ENCODE measurements at places on chromosomes 7 and 10.

DNA sequence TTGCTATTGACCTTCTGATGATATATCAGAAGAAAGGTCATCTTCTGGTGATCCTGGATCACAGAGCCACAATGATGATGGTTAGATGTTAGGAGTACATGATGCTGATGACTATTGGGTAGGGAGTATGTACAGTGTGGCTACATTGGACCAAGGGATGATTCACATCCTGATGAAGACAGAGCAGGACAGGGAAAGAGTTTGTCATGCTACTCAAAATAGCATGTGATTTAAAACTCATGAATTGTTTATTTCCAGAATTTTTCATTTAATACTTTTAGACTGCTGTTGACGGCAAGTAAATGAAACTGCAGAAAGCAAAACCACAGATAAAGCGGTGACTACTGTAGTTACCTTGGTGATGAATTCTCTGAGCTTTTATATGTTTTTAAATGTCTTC is 397.3 kb downstream of the PPP1R3A start:
- DNase-seq = no peak

- no peak for DNase-seq
Measured at GRCh38 chr10:13882119-13882711, 295.4 kb downstream of the PRPF18 start.

DNA sequence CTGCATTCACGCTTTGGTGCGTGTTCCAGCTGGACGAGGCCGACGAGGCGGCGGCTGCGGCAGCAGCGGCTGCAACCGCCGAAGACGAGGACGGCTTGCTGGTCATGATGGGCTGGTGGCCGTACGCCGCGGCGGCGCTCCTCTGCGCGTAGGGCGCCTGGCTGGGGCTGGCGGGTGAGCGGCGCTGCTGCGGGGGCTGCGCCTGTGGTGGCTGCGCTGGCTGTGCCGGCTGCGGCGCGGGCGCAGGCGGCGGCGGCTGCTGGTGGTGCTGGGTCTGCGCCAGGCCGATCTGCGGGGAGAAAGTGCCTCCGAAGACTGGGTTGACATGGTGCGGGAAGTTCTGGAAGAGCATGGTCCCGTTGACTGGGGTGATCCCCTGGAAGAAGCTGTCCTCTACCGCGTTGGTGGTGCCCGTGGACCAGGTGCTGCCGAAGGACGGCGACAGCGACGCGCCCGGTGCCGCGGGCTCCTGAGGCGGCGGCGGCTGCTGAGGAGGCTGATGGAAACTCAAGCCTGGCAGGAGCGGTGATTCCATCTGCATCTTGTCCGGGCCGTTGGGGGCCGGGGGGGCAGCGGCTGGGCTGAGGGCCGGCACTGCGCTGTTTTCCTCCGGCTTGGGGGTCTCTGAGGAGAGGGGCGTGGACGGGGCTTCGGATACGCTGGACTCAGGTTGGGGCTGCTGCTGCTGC is 51.1 kb downstream of the CPEB3 start:
- DNase-seq = no peak

- no peak for DNase-seq
Measured at GRCh38 chr7:15330943-15331342, 230.9 kb downstream of the AGMO start.

DNA sequence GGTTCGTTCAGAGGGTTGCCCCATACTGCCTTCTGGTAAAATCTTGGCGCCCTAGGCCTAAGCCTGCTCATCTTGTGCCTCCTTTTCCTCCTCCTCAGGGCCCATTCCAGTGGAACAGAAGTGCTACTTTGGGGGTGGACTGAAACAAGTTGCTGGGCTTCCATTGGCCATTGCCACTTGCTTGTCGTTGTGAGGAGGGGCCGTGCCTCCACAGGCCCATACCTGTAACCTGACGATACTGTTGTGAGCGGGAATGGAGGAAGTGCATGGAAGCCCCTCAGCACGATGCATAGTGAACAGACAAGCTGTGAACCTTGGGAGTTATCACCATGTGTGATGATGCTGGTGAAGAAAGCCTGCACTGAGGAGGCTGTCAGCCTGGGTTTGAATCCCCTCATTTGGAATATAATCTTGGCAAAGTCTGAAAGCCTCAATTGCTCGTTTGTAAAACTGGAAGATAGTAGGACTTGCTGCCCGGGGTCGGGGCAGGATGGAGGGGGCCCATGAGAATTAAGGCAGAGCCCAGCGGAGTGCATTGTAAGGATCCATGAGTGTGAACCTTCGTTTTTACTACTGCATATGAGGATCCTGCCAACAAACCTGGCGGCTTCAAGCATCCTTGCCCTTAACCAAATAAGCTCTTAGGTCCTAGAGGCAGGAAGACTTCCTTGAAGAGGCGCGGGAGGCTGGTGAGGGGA is 671 bp upstream of the PAPSS2 start:
- no peak for DNase-seq

GRCh38 chr7:80929619-80930018 is 10.8 kb upstream of the SEMA3C start:
- DNase-seq = no peak

DNA sequence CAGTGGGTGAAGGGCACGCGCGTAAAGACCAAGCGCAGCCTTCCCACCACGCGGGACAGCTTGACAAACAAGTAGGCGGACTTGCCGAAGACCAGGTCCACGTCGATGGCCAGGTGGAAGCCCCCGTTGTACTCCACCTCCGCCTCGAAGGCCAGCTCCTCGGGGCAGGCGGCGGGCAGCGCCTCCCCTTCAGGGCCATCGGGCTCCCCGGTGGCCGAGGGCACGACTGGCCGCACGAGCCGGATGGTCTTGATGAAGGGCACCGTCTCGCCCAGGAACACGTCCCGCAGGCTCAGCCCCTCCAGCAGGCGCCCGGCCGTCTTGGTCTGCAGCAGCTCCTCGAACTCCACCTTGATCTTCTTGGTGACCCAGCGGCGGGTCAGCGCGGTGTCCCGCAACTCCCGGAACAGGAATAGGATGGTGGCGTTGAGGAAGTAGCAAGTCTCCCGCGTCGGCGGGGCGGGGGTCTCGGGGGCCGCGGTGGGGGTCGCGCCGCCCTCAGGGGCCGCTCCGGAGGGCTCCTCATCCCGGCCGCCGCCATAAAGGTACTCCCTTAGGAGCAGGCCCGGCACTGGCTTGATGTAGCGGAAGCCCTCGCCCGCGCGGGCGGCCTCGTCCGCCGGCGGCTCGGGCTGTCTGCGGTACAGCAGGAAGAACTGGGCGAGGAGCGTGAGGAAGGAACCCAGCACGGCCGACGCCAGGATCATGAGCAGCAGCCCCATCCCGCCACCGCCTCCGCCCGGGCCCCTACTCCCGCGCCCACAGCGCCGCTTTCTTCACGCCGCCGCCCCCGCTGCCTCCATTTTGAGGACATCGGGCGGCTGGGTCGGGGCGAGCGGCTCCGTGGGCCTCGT is 507 bp downstream of the PDZD8 start:
- no peak for DNase-seq

DNA sequence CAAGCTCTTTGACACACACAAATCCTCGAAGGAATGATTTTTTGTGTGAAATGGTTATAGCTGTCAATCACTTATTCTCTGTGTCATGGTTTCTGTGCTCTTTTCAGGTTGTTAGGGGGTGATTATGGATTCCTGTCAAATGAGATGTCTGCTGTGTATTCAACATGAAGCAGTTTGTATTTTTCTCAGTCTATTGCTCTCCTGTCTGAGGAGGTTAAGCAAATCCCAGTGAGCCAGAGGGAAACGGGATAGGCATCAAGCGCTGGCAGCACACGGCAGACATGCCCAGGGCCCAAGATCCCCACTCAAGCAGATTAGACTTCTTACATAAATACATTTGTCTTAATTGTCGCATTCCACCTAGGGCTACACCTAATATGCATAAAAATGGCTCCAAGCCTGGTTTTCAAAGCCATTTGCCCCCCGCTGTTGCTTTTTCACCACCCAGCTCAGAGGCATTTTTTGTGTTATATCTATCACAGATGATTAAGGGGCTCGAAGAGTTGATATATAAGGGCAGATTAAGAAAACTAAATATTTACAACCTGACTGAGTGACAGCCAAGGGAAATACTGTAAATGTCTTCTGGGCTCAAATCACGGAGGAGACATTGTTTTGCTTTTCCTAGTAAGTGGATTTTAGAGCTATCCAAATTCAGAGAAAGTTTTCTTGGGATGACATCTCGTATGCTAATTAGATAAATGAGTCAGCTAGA is 192.7 kb upstream of the LRGUK start:
- DNase-seq = no peak

GRCh38 chr10:513393-513792 is 176.1 kb downstream of the DIP2C start:
- DNase-seq = no peak

- no peak for DNase-seq
Measured at GRCh38 chr7:85516675-85517074, 329.8 kb upstream of the SEMA3D start.

DNA sequence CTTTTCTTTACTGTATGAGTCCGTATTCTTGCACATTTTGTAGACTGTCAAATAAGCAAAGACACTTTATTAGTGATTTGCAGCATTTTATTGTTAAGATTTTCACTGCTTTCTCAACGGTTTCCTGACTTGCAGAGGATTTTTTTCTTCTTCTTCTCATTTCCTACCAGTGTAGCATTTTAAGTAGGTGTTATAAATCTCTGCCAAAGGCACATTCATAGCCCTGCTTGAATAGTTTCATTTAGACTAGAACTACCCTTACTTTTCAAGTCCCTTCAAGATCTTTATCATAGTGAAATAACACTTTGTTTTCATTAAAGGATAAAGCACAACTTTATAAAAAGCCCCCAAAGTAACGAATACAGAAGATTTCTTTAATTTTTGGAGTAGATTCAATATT is 271.4 kb downstream of the TSPAN12 start:
- DNase-seq = no peak

GRCh38 chr7:157250605-157251228 is 86.1 kb upstream of the DNAJB6 start:
- peak; percentile 24 for DNase-seq

- no peak for DNase-seq
Measured at GRCh38 chr7:17584822-17585221, 286.4 kb downstream of the AHR start.

DNA sequence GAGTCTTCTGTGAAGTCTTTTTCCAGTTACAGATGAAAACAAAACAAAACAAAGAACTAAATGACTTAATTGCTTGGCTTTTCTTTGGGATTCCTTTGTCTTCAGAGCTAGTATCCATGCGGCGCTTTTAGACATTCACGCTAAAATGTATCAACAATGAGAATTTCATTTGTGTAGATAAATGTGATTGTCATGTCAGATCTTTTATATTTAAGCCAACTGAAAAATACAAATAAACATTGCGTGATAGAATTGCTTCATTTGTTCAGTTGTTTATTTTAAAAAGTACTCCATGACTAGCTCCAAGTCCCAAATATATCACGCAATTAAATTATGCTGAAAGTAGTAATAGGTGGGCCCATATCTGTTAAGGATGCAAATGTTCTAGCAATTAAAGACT is 7.9 kb upstream of the ADRB1 start:
- no peak for DNase-seq

DNA sequence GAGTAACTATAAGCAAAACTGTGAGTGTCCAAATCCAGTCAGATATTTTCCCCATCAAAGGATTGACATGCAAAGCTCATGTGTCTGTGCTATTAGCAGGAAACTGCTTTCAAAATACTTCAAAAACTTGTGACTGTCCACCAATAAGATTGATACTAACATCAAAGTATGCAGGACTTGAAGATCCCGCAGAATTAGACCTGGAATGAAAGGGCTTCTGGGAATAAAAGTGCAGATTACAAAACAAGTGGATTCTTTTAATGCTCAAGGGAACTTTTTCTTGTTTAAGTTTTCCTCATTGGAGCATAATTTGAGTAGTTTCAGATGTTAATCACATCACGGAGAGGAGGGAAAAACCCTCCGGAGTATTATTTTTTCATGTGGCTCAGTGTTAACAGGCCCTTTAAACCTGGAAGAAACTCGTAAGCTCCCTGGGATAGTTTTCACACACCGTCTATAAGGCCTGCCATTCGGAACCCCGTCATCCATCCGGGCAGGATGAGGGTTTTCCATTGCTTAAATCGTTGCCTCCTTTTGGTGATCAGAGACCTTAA is 33.9 kb upstream of the MKX start:
- no peak for DNase-seq

DNA sequence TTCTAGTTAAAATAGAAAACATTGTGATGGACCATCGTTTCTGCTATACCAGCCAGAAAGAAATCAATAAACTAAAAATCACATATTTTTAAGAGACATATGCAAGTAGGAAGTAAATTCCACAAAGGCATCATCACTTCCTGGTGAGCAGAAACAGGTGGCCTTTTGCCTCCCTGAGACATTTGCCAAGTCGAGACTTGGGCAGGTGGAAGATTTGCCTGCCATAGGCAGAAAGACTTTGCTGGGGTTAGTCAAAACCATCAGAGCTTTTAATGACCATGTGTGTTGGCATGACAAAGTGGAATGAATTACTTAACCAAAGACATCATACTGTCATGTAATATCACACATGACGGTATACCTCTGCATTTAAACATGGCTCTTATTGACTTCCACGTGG is 66.0 kb upstream of the FGL2 start:
- DNase-seq = no peak

- DNase-seq = no peak
Measured at GRCh38 chr7:138665669-138666140, 35.5 kb downstream of the SVOPL start.

DNA sequence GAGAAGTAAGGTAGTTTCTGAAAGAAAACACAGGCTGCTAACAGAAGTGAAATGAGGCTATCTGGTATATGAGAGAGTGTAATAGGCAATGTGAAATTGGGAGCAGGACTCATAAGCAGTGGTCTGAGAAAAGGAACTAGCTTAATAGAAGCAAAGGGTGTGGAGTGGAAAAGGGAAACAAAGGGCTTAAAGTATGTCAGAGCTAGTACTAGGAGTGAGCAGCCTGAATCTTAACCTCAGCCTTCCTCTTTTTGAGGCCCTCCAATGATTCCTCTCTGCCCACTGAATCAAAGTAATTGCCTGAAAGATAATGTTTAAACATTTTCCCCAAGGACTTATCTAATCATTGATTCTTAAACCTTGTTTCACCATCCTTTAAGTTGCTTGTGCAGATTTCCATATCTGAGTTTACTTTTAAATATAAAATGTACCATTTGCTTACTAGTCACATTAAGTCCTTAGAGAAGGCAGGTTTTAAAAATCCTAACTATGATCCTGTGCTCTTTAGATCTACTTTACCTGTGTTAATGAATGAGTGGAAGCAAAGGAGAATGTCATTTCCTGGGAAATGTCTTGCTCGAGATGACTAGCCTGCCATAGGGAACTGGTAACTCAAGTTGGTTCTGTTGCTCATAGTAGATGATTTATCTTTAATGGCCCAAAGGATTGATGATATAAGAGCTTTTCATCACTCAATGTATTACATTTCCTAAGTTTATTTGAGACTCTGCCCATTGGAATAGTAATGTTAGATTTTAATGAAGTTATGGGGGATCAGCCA is 155.0 kb downstream of the SKAP2 start:
- no peak for DNase-seq

GRCh38 chr10:114388275-114388674 is 16.0 kb downstream of the AFAP1L2 start:
- no peak for DNase-seq

DNA sequence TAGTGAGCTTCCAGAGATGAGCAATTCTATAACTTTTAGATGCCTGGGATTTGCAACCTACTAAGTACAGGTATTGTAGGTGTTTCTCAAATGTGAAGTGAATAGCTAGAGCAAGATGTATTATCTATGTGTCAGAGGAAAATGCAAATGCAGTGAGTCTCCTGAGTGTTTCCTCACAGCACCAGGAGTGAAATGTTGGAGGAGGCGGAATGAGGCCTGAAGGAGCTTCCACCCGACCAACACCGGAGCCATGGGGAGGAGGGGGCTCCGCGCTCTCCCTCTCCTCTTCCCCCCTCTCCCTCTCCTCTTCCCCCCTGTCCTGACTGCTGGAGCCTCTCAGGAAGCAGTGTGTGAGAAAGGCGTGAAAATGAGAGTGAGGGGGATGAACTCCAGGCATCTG is 79.9 kb upstream of the RNF32 start:
- DNase-seq = no peak

- no peak for DNase-seq
Measured at GRCh38 chr10:92213049-92213448, 77.8 kb downstream of the CPEB3 start.

All from stimulated activated CD4-positive, alpha-beta T cell treated with anti-CD3 and anti-CD28 coated beads, Interleukin-1b, Interleukin-23, amount 100 ng/mL, for 24 hours (primary cell).